ENCODE measurements at places on chromosomes 3 and 15.

GRCh38 chr3:175233957-175234940, 375.1 kb downstream of the NAALADL2 start:
- DNase-seq = no peak

DNA sequence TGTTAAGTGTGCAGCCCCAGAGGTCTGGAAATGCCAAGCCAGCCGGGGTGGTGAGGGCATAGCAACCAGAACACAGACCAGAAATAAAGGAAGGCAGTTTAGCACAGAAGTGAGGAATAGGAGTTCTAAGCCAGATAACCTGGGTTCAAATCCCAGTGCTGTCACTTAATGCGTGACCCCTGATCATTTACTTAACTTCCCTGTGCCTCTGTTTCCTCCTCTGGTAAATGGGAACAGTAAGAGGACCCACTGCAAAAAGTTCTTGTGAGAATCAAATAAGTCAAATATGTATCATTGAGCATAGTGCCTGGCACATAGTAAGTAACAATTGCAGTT, 125.2 kb upstream of the ARHGEF3 start:
- no peak for DNase-seq

DNA sequence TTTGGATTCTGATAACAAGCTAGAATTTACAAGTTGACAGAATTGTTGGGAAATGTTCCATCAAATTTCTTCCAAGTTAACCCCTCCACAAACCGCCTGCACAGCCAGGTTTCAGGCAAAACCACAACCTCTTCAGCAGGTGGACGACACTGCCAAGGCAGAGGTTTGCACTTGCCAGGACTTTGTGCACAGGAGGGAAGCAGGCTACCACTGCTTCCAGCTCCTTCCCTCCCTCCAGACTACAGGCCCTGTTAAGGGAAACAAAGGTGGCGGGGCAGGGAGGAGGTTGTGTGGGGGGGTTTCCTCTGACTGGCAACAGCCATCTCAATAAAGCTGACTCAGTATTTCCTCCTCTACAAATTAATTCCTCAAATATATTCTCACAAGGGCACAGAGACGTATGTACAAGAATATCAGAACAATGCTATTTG, 42.2 kb downstream of the TBC1D2B start:
- no peak for DNase-seq

DNA sequence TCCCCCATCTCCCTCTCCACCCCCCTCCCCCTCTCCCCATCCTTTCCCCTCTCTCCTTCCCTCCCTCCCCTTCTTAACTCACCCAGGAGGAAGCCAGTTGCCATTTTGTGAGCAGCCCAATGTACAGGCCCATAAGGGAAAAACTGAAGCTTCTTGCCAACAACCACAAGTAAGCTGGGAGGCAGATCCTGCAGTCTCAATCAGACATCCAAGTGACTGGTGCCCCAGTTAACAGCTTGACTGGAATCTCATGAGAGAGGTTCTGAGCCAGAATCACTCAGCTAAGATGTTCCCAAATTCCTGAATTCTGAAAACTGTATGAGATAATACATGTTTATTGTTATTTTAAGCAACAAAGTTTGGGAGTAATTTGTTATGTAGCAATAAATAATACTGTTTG, 90.7 kb downstream of the C3orf70 start:
- DNase-seq = no peak

- no peak for DNase-seq
Measured at GRCh38 chr15:63623232-63623969, 26.2 kb downstream of the FBXL22 start.

GRCh38 chr15:63500265-63501250, 3.8 kb upstream of the USP3 start:
- peak; percentile 53 for DNase-seq

DNA sequence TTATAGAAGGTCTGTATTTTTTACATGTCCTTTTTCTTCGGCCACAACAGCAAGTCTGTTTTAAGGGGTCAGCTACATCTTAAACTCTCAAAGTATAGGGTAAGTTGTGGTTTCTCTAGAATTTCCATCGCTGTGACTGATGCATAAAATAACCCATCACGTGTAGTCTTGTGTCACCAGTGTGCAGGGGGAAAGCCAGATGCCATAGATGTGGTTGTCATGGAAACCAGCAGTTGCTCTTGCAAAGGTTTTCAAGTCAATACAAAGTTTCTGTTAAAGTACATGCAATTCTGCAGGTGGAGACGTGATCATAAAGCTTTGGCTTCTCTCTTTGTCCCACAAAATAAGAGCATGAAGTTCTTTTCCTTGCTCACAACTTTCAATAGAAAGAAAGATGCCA, 210.3 kb upstream of the ONECUT1 start:
- peak; percentile 4 for DNase-seq

DNA sequence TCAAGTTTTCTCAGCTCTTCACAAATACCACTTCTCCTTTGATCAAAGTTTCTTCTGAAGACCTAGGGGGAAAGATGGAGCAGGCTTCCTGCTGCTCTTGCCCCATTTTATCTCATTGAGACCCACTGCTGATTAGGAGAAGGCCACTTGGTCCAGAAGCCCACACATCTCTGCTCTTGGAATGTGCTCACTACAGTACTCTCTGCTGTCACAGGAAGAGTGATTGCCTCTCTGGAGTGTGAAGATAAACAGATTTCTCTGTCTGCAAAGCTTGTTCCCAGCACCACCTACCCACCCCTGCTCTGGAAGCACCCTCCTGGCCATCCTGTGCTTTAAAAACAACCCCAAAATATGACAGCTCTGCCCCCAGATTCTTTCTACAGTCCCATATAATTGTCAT, 41.3 kb upstream of the PRTG start:
- DNase-seq = no peak

GRCh38 chr3:100912976-100913545, 80.2 kb downstream of the ABI3BP start:
- DNase-seq = no peak

DNA sequence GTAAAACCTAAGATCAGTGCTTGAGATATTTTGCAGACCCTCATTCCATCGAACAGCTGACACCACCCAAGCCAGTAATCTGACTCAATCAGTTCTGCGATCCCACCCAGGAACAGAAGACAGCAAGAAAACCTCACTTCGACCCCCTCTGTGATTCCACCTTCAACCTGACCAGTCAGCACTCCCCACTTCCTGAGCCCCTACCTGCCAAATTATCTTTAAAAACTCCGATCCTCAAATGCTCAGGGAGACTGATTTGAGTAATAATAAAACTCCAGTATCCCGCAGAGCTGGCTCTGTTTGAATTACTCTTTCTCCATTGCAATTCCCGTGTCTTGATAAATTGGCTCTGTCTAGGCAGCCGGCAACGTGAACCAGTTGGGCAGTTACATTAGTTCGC, 25.7 kb upstream of the CLDN16 start:
- DNase-seq = no peak

DNA sequence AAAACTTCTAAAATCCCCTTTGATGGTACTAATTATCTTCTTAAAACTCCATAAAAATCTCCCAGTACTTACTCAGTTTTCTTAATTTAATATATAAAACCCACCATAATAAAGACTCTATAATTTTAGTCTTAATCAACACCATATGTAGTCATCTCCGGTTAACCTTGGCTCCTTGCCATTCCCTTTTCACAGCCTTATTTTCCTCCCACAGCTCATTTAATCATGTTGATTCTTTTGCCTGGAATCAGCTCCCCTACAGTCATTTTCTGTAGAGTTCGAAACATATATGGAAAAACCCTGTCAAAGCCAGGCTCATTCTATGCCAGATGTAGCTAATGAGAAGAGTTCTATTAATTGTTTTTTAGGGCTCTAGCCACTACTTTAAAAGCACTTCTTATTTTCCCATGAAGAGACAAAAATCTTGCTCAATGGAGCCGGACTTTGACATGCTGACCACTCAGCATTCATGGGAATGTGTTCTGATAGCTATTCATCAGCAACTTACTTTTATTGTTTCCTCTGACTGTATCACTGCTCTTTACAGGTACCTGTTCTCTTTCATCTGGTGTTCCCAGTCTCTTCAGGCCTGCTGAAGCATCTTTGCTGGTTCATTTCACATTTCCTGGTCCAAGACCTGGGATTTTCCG, 573.4 kb downstream of the NAALADL2 start:
- no peak for DNase-seq

GRCh38 chr15:85615930-85616329, 178.8 kb downstream of the KLHL25 start:
- peak; percentile 51 for DNase-seq

GRCh38 chr3:60954048-60954447, 297.2 kb downstream of the FHIT start:
- no peak for DNase-seq

GRCh38 chr3:104989878-104990277, 376.8 kb upstream of the ALCAM start:
- no peak for DNase-seq

All from OCI-LY7 (cell line).